Mucosa of gallbladder (tissue), 1 donor: ENCODE measurements at places on chromosomes 11 and 22. TPM values are rescaled to one million over a fixed set of nuclear protein-coding genes. Genes with fewer than 3 reads are reported as not detected.

Gene SMIM38
- 0.40 TPM for total RNA-seq

Gene TIGD3
- total RNA-seq = 0.29 TPM

Gene LRRC10B
- 0.46 TPM for total RNA-seq

Gene OR8A1
- not detected for total RNA-seq

Gene SYT9
- total RNA-seq = 2.1 TPM

Gene POTEH
- not detected for total RNA-seq

Gene GLYAT
- total RNA-seq = 0.49 TPM

Gene SPON1
- total RNA-seq = 195 TPM

Gene PKNOX2
- total RNA-seq = 5.1 TPM

Gene CYB5R2
- total RNA-seq = 8.1 TPM

Gene LRRC32
- total RNA-seq = 33.2 TPM

Gene ANO5
- 10.4 TPM for total RNA-seq

Gene GSTP1
- total RNA-seq = 1,142 TPM

Gene OR56A1
- 0.03 TPM for total RNA-seq

Gene DEUP1
- 0.14 TPM for total RNA-seq

Gene SHANK2
- 18.0 TPM for total RNA-seq

Gene CHRNA10
- total RNA-seq = 1.8 TPM

Gene MYH9
- 544 TPM for total RNA-seq

Gene PGAP2
- 22.6 TPM for total RNA-seq

Gene CACNA1I
- total RNA-seq = 0.43 TPM

Gene PTPN5
- total RNA-seq = 0.43 TPM

Gene FAM180B
- 0.14 TPM for total RNA-seq

Gene RIBC2
- 2.9 TPM for total RNA-seq

Gene CRYBB2
- not detected for total RNA-seq

Gene PRR5L
- 32.7 TPM for total RNA-seq

Gene LDHAL6A
- total RNA-seq = not detected

Gene NLRP6
- 0.69 TPM for total RNA-seq

Gene CATSPER1
- 0.92 TPM for total RNA-seq

Gene ZNF202
- total RNA-seq = 8.6 TPM

Gene KCNJ1
- total RNA-seq = not detected

Gene UPB1
- 0.83 TPM for total RNA-seq

Gene RIC3
- total RNA-seq = 23.8 TPM

Gene BARX2
- total RNA-seq = 7.0 TPM

Gene POU2AF3
- total RNA-seq = 14.0 TPM
